ENCODE measurements at places on chromosomes 2 and 18.

DNA sequence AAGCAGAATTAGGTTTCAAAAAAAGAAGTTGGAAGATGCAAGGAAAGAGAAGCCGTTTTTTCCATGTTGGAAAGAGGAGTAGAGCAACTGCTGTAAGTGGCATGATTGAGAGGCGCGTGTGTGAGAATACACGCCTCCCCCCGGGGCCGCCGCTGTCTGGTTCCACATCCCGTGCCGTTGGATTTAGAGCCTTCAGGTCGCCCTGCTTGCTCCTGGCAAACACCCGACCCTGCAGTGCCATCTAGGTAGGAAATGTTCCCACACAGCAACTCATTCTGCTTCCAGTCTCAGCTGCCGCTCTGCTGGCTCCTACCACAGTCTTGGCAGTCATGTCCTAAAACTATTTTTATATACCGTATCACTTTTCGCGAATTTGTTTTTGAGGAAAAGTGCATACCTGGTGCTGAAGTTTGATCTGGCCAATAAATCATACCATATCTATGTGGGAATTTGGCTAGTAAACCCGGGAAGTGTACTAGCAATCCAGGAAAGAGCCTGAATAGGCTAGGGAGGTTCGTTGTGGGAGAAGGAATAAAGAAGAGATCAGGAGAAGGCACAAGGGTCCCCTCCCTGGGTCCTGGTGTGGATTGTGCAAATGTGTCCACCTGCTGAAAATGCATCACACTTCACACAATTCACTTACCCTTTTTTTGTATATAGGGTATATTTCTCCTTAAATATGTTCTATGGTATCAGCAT is 372.7 kb downstream of the FBXO15 start:
- DNase-seq = peak; percentile 85

DNA sequence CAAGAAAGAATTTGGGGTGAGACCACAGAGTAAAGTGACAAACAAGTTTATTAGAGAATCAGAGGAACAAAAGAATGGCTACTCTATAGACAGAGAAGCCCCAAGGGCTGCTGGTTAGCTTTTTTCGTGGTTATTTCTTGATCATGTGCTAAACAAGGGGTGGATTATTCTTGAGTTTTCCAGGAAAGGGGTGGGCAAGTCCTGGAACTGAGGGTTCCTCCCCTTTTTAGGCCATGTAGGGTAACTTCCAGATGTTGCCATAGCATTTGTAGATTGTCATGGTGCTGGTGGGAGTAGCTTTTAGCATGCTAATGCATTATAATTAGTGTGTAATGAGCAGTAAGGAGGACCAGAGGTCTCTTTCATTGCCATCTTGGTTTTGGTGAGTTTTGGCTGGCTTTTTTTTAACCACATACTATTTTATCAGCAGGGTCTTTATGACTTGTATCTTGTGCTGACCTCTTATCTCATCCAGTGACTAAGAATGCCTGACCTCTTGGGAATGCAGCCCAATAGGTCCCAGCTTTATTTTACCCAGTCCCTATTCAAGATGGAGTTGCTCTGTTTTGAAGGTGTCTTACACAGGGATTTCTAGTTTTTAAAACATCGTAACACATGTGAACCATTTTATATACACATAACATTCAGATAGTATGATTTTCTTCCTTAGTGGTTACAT is 77.8 kb downstream of the MYO1B start:
- DNase-seq = no peak

DNA sequence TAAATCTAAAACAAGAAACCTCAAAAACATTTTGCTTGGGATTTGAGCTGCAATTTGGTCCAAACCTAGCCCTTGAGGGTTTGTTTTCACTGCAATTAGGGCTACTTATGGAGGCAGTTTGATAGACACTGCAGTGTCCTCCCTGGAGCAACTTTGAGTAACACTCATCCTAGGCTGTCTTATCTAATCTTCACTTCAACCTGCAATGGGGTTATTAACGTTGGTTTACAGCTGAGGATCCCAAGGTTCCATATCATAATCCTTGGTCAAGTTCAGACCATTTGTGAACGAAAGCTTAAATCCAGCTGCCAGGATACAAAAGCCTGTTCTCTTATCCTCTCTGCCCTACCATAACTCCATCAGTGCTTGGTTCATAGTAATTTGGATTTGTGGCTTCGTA is 2.5 kb downstream of the ANXA4 start:
- no peak for DNase-seq

- DNase-seq = no peak
These were observed 228.6 kb downstream of the SETBP1 start for GRCh38 chr18:44909191-44909719.
